ENCODE measurements at places on chromosomes 6 and 20.

GRCh38 chr6:21840428-21840827 lies 246.9 kb downstream of the SOX4 start:
- no peak for DNase-seq

DNA sequence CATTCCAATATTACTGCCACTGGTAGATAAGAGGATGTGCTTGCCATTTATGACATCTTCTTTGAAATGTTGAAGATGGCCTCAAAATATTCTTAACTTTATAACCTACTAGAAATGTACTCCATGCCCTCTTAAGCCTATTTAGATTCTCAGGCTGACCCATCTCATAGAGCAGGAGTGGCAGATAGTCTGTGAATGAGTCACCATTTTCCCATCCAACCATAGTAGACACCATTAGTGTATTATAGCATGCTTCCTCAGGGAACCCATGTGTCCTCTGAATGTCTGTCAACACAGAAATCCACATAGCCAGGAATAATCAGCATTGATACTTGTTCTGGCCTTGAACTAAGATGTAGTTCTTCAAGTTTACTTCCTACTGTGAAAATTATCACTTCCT lies 150.2 kb downstream of the IMPG1 start:
- DNase-seq = peak; percentile 36

DNA sequence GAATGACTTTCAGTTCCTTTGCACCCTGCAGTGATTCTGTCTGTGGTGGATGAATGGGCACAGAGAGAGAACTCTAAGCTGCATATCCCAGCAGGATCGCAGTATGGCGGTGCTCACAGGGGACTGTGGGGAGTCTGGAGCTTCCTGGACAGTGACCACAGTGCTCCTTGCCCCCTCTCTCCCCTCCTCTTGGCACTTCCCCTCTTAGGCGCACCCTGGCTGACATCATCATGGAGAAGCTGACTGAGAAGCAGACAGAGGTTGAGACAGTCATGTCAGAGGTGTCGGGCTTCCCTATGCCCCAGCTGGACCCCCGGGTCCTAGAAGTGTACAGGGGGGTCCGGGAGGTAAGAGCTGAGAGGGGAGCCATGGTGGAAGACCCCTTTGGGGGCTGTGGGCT lies 8.6 kb downstream of the BYSL start:
- no peak for DNase-seq

- DNase-seq = peak; percentile 51
These were observed 109.1 kb downstream of the MAN1A1 start for GRCh38 chr6:119240257-119241110.

- no peak for DNase-seq
These were observed 268.2 kb upstream of the POU3F2 start for GRCh38 chr6:98566126-98566525.

DNA sequence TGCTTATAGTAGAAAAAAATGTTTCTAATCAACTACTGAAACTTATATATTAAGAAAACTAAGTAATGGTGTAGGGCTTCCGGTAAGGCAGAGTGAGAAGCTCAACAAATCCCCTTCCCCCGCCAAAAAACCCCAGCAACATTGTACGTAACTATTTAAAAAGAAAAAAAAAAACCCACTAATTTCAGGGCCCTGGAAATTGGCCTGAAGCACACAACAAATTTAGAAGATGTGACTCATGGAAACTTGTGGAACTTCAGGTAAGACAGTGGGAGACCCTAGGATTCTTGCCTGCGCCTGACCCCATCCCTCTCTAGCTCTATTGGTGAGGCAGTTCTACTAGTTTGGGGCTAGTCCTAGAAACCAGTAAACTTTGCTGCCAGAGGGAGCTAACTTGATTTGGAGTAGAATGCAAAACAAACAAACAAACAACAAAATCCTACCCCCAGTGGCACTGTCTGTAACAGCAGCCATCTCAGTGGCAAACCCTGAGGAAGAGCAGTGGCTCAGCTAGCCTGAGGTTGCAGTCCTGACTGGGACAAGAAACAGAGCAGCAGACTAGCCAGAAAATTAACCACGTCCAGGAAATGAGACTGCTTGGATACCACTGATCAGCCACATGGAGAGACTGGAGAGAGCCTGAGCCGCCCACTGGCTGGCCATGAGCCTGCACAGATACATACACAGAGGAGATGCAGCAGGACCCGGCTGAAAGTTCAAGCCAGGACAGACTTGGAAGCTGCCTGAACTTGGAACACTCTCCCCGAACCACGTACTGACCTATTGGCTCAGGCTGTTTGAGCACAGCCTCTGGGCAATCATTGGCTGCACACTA lies 135.1 kb downstream of the TBXT start:
- peak; percentile 3 for DNase-seq

DNA sequence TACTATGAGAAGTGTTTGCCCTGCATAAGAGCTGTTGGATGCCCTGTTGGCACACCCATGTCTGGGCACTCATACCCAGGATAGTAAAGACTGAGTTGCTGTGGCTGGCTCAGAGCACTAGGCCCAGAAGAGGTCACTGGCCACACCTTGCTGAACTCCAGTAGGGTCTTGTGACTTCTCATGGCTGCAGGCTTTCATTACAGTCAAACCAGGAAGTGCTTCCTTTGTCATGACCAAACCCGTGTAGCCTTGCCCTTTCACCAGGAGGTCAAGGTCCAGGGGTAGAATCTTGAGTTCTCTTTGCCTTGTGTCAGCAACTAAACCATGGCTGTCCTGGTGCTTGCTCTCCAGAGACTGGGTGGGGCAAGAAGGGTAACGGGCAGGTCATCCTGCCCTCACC lies 49.5 kb downstream of the CD164 start:
- no peak for DNase-seq

GRCh38 chr20:60131375-60131774 lies 173.2 kb downstream of the CDH26 start:
- no peak for DNase-seq

DNA sequence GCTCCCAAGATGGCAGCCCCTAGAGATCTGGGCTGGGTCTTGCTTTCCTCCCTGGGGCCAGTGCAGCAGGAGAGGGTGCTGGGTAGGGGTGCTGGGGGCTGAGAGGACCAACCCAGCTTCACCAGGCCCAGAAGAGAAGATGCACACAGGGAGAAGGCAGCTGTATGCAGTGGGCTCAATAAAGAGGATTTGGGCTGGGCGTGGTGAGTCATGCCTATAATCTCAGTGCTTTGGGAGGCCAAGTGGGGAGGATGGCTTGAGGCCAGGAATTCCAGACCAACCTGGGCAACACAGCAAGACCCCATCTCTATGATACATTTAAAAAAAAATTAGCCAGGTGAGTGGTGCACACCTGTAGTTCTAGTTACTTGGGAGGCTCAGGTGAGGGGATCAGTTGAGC lies 25.7 kb upstream of the EMILIN3 start:
- DNase-seq = no peak

DNA sequence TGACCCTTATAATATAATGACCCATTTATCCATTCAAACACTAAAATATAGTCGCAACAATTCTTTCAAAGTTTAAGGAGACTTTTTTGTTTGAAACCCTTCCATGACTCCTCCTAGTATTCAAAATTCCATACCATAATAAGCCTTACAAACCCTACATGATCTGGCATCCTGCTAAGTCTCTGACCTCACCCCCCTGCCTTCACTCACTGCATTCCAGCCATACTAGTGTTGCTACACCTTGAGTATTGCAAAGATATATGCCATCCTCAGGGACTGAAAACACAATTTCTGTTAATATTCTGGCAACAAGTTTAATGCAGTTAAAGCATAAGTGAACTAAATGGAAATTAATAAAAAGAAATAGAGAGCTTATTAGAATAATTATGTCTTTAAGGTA lies 168.4 kb downstream of the EYS start:
- DNase-seq = no peak

GRCh38 chr6:960356-960755 lies 267.4 kb upstream of the EXOC2 start:
- DNase-seq = no peak

DNA sequence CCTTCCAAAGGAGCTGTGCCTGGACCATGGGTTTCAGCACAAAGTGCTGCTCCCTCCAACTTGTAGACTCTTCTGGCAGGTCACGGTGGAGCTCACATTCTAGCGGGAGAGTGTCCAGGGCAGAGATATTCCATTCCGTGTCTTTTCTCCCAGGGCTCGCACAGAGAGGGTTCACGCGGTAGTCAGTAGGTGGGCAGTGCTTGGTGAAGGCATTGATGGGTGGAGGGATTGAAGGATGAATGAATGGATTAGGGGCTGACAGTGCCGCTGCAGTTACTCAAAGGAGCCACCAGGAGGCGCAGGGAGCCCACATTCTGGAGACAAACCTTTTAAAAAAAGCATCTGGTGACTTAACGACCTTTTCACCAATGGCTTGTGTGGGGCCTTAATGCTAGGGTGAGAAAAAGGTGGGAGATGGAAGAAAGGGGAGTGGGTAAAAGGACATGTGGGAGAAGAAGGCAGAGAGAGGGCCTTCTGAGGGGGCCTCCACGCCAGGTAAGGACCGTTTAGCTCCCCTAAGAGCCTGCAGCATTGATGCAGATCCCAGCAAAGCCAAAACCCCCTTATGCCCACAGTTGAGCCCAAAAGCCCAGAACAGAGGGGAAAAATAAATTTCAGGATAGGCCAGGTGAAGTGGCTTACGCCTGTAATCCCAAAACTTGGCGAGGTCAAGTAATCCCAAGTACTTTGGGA lies 17.5 kb upstream of the FAM110A start:
- peak; percentile 25 for DNase-seq

- DNase-seq = no peak
These were observed 40.3 kb downstream of the MAP3K5 start for GRCh38 chr6:136751991-136752390.

DNA sequence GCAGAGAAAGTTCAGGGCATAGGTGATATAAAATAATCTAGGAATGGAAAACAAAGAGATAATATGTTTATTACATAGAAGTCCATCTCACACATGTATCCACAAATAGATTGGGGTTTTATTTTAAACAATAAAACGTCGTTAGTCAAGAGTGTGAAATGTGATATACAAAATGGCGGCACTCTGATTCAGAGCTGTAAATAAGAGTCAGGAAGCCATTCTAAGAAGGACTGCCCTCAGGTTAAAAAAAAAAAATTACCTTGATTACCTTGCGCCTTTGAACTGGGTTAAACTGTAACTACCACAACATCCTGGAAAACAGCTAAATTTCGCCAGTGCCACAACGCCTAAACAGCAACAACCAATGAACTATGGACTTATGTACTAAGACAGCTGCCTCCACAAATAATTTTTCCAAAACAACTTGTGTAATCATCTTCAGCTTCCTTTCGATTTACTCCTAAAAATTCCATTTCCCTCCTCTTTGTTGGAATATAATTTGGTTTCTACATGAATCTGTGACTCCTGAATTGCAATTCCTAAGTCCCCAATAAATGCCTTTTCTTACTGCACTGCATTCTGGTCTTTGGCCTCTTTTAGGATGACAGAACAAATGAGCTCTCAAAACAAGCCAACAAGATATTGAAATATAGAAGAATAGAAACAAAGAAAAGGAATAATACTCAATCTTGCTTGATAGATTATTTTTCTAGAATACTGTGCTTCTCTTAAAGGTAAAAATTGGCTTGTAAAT lies 1019.5 kb upstream of the MAP3K7 start:
- no peak for DNase-seq

Data from kidney glomerular epithelial cell (primary cell).